ENCODE measurements at places on chromosomes 3 and 15.

GRCh38 chr3:158950178-158950901 lies 148.5 kb downstream of the MFSD1 start:
- DNase-seq: no peak

GRCh38 chr3:64552160-64552559 lies 135.6 kb downstream of the ADAMTS9 start:
- no peak for DNase-seq

GRCh38 chr3:97187771-97188170 lies 373.4 kb downstream of the EPHA6 start:
- no peak for DNase-seq

GRCh38 chr3:23594066-23594465 lies 211.7 kb upstream of the UBE2E1 start:
- no peak for DNase-seq

DNA sequence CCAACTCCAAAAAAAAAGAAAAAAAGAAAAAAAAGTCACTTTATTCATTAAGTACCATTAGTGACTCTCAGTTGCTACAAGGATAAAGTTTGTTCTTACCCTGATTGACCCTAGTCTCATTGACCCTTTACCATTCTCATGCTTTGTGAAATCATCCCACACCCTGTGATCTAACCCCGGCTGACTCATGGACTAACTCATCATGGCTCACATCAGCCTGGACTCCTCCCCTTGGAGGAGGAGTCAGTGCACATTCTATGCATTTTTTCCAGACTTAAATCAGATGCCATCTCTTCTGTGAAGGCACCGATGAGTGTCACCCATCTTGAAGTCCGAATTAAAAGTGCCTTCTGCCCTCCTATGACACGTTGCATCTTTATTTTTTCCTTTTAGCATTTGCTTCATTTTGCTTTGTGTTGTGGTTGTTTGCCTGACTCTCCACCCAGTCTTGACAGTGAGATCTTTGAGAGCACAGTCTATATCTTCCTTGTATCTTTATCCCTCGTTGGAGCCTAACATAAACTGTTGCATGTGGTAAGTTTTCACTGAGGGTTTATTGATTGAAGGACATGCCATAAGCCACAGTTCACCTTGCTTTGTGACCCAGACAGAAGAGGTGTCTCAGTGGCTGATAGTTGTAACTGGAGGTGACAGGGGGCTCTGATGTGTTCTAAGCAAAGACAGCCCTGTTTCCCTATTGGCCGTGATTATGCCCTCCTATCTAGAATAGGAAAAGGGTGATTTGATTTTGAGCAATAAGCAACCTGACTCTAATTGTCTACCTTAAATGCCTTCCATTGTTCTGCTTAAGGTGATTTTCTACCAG lies 72.1 kb downstream of the IL1RAP start:
- DNase-seq: no peak

DNA sequence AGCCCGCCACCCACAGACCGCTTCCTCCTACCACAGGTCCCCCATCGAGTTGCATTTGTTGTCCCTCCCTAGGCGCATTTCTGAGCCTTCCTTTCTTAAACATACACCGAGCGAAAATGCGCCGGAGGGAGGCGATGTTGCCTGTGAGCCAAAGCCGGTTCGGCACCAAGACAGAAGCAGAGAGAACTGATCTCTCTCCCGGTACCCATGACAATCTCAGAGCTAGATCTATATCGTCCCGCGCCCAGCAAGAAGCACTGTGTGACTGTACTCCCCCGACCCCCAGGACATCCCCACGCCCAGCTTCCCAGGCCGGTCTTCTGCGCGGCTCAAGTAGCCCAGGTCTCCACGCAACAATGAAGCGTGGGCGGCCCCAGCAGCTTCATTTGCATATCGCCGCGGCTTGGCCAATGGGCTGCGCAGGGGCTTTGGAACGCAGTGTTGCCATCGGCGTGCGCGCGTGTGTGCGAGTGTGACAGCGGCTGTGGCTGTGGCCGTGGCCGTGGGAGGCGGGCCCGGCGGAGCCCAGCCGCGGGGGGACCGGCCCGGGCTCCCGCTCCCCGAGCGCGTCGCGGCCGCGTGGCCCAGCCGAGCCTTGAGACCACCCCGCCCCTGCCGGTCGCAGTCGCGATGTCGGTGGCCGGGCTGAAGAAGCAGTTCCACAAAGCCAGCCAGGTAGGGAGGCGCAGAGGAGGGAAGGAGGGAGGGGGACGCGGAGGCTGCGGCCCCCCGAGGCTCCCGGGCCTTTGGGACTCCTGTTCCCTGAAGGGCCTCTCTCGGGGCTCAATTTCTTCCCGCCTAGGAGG lies at the start of gene SH3GL3:
SH3GL3 (plus strand) TSS at position 438 of the 806 bp plus-strand sequence; CDS start at position 631, 193 bp downstream.
- DNase-seq: peak; percentile 79

DNA sequence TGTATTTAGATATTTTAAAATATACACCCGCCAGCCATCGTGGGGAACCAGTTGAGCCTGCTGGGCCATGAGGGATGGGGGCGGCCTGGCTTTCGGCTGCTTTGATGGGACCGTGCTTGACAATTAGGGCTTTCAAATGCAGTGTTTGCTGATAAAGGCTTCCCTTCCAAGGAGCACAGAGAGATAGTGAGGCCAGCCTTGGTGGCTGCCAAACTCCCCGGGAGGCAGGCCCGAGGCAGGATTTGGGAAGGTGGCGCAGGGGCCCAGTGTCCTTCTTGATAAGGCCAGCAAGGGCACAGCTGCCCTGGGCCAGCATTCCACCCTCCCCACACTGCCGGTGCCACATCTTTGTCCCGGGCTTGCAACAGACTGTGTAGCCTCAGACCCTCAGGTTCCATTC lies 75.6 kb downstream of the LINGO1 start:
- DNase-seq: no peak

- no peak for DNase-seq
These were observed 29.6 kb downstream of the LSM3 start for GRCh38 chr3:14208168-14208567.

DNA sequence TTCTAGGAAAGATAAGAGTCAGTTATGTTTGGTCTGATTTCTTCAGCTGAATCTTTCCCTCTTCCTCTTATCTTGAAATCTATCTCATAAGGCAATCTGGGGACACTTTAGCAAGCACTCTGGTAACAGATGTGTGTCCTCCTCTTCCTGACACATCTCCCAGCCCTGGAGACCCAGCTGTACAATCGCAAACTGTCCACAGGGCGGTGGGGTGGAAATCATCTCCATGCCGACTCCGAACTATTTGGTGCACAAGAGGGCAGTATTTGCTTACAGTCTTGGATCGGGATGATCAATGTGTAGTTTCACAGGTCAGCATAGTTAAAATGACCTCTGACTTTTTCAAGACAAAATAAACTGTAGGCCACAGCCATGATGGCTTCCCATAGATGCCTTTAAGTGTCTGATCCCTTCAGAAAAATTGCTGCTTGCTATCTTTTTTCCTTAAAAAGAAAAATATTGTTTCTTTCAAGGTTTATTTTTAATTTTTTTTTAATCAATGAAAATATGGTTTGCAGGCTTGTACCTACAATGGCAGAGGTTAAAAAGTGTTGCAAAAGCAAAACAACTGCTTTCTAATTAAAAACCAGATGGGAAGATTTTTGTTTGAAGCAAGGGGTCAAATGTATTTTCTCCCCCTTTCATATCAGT lies 17.7 kb downstream of the EEFSEC start:
- no peak for DNase-seq

GRCh38 chr3:15523660-15524417 lies 2.3 kb upstream of the COLQ start:
- no peak for DNase-seq

- no peak for DNase-seq
These were observed 81.9 kb downstream of the LRRK1 start for GRCh38 chr15:101001056-101001455.

GRCh38 chr3:194993896-194994295 lies 277.1 kb downstream of the XXYLT1 start:
- no peak for DNase-seq

GRCh38 chr3:129918461-129918860 lies 24.9 kb upstream of the TMCC1 start:
- no peak for DNase-seq

- no peak for DNase-seq
These were observed 115.7 kb downstream of the PDZRN3 start for GRCh38 chr3:73509066-73509465.

- no peak for DNase-seq
These were observed 106.3 kb downstream of the ETFA start for GRCh38 chr15:76204916-76205460.

DNA sequence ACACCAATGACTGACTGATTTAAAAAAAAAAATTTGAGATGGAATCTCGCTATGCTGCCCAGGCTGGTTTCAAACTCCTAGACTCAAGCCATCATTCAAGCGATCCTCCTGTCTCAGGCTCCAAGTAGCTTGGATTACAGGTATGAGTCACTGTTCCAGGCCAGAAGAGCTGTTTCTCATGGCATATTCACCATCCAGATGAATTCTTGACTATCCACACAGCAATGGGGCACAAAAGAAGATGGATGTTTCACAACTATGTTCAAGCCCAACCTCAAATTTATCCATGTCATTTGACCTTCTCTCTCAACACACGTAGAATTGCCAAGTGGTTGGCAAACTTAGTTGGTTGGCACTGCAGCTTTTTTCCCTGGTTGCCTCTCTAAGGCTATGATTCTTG lies 40.6 kb downstream of the PRICKLE2 start:
- DNase-seq: no peak

DNA sequence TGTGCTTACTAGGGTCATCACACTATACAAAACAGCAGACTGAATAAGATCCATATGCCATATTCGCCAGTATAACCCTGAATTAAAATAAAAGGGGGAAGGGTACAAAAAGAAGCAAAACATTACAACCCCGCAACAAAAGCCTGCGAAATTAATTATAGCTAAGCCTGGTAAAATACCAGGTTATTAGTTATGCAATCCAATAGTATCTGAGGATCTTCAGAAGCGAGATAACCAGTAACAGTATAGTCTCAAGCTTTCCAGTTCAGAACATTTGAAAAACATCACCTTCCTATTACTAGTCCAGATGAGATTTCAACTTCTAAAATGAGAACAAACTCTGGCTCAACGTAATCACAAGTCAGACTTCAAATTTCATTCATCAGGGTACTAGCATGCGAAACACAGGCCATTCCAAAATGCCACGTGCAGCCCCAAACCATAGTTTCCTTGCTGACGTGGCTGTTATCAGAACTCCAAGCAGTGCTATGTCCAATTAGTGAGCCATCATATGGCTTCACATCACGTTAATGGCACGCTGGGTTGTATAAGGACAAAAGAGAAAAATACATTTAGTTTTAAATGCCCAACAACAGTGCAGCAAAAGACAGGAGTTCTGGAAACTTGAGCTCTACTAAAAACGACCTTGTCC lies 1.1 kb downstream of the SSR3 start:
- DNase-seq: no peak

- DNase-seq: no peak
These were observed 9.0 kb downstream of the EIF5A2 start for GRCh38 chr3:170899455-170899854.

DNA sequence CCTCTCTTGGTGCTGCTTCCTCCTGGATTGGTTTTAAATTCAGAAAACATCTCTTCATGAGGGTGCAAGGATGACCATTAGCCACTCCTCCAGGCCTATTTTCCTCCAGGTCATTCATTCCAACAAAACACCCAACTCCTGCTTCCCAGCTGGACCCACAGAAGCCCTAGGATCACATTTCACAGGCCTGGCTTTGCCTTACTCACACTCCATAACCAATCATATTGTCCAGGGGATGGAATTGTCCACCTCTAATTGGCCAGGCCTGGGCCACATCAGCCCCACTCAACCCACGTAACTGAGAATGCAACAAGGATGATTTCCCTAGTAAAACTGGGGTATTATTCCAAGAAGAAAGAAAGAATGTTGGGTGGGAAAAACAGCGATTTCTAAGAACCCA lies 616.7 kb upstream of the SUCLG2 start:
- no peak for DNase-seq

DNA sequence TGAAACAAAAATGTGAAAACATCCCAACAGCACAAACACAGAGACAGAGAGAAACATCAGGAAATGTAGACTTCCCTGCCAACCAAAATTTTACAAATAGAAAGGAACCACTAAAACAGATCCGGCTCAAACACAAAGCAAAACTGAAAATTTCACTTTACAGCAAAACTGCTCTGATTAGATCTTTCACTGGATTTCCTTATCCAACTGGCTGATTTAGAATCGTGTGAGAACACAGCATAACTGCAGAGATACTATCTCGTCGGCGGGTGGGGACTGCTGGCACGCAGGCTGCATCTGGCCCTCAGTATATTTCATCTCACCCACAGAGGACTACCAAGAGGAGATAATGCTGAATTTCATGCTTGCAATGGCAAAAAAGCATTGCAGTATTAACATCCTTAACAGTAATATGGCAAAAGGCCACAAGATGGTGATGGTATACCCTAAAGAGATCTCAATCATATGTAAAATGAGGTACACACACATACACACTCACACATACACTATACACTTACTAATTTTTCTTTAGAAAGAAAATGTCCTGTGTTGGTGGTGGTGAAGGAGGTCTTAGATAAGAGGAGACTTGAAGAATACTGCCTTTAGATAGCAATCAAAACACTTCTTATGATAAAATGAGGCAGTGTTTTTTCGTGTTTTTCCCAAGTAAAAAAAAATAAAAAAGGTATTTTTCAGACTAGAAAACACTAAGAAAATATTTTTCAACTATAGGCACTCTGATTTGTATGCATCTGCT lies 10.6 kb upstream of the LEO1 start:
- DNase-seq: peak; percentile 96

- peak; percentile 16 for DNase-seq
These were observed 73.1 kb upstream of the FEZF2 start for GRCh38 chr3:62446337-62446940.

DNA sequence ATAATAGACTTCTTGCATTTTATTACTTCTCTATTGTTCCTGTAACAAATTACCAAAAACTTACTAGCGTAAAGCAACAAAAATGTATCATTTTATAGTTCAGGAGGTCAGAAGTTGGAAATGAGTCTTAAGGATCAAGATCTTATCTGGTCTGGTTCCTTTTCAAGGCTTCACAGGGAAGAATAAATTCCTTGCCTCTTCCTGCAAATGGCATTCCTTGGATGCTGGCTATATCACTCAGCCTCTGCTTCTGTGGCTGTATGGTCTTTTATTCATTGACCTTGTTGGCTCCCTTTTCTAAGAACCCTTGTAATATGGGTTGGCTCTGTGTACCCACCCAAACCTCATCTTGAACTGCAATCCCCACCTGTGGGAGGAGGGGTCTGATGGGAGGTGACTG lies 478.4 kb upstream of the THBS1 start:
- no peak for DNase-seq

GRCh38 chr3:13587442-13587841 lies 38.5 kb downstream of the FBLN2 start:
- DNase-seq: no peak

DNA sequence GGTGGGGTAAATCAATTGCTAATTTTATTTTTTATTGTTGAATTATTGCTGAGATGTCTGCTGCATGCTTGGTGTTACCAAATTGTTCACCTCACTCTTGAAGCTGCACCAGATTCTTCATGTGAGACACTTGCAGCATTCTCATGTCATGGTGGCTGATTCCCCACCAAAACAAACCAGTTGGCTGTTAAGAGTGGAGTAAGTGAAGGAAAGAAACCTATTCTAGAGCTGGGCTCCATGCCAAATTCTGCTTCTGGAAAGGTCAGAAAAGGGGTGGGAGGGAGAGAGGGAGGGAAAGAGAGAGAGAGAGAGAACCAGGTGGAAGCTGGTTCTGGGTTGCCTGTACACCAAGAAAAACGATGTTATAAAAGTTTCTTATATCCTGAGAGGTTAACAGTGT lies 317.5 kb upstream of the THRB start:
- DNase-seq: no peak

Data from Jurkat, Clone E6-1 (cell line).